ENCODE measurements at places on chromosomes 6 and 20. TPM values are rescaled to one million over a fixed set of nuclear protein-coding genes. Genes with fewer than 3 reads are reported as not detected.

GRCh38 chr6:6851059-6851948 lies 256.5 kb upstream of the RREB1 start:
- peak; percentile 76 for DNase-seq

- DNase-seq = no peak
Measured at GRCh38 chr20:1945660-1946059, 48.2 kb downstream of the PDYN start.

DNA sequence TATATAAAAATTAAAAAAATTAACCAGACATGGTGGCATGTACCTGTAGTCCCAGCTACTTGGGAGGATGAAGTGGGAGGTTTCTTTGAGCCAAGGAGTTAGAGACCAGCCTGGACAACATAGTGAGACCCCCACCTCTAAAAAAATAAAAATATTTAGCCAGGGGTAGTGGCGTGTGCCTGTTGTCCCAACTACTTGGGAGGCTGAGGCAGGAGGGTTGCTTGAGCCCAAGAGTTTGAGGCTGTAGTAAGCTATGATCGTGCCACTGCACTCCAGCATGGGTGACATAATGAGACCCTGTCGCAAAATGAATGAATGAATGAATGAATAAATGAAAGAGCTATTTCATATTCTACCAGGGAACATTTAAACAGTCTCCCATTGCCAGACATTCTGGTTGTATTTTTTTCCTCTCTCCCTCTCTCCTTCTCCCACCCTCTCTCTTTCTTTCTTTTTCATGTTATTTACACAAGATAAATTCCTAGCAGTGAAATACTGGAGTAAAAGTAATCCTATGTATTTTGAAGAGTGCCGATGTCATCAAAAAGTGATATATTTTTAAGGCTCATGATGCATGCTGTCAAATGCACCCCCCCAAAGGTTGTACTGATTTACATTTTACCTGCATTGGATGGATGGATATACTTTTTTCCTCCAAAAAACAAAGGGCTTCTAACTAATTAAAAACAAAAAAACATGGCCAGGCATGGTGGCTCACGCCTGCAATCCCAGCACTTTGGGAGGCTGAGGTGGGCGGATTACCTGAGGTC lies 194.8 kb upstream of the ZNF217 start:
- no peak for DNase-seq

GRCh38 chr6:145685932-145686331 lies 49.4 kb downstream of the EPM2A start:
- DNase-seq = no peak

DNA sequence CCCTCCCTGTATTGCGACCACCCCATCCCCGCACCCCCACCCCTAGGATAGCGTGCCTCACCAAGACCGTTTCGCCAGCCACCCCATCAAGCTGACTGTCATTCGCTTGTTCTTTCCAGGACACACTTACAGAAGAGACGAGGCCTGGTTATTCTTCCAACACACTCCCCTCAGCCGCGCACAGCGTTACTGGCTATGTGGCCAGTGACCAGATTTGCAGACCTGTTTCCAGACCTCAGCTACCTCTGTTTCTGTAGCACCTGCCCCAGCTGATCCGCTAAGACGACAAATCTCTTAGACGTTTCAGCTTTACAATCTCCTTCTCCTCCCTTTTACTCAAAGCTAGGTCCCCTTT lies 26.1 kb downstream of the HLA-F start:
- no peak for DNase-seq

DNA sequence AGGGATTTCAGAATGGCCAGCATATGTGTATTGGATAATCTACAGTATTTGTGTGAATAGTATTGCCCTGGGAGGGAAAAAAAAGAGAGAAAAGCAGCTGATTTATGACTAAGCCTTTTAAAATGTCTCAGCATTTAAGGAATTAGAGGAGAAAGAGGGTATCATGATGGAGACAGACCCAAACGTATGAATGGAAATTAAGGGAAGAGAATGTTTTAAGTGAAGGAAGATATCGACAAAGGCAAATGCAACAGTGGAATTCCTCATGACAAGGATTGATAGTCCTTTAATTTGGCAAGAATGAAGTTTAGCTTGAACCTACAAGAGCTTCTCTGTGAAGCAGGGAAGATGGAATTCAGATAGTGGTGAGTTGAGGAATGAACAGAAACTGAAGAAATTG lies 367.3 kb upstream of the POU3F2 start:
- no peak for DNase-seq

- DNase-seq = no peak
Measured at GRCh38 chr6:99879431-99879830, 114.6 kb downstream of the MCHR2 start.

- no peak for DNase-seq
Measured at GRCh38 chr20:17042122-17042521, 184.7 kb upstream of the PCSK2 start.

DNA sequence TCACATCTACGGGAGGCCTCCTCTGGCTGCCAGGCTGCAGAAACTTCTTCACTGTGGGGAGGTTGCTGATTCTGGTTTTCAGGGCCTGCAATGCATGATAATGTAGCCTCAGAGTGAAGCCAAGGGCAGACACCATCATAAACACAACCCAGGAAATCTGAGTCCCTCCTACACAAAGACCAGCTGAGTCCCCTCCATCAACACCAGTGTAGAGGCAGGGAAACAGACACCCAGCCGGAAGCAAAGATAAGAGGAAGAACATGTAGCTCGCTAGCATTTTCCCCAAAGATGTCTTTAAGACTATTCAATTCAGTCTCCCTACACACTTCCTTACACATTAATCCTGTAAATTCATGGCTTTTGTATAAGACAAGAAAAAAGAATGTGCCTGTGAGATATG lies 23.6 kb downstream of the GSTA2 start:
- DNase-seq = no peak

GRCh38 chr20:25269057-25269832 lies 21.4 kb downstream of the PYGB start:
- no peak for DNase-seq

The KIFC1 gene
- total RNA-seq = 40.4 TPM

The LAMA4 gene
- 517 TPM for total RNA-seq

All from pulmonary artery endothelial cell (primary cell).